Glomerular endothelial cell (primary cell): ENCODE measurements at places on chromosomes 12 and 14. TPM values are rescaled to one million over a fixed set of nuclear protein-coding genes. Genes with fewer than 3 reads are reported as not detected.

- DNase-seq, result no peak
Measured at GRCh38 chr12:72178871-72179270, 93.3 kb upstream of the TRHDE start.

DNA sequence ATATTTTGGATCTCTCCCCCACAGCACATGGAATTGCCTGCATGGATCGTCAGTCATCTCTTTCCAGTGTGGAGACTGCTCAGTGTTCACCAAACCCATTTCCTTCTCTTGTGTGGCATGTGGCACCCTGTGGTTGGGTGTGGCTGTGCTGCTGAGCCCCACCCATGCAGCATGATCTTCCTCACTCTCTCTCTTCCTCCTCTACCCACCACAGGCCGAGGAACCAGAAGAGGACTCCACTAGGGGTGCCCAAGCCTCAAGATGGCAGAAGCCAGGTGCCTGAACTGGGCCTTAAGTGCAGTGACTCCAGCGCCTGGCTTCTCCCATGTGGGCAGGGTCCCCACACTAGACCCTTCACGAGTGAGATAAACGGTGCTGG, 66.8 kb upstream of the GPR68 start:
- no peak for DNase-seq

- no peak for DNase-seq
Measured at GRCh38 chr14:23437133-23438100, 2.0 kb upstream of the MYH7 start.

GRCh38 chr12:6076346-6076745, 48.1 kb downstream of the VWF start:
- no peak for DNase-seq

The FOXM1 gene
- 7.3 and 17.6 TPM in 2 replicates for total RNA-seq

The EXOC3L4 gene
- total RNA-seq, result not detected in 2 replicates

The KRT2 gene
- not detected in 2 replicates for total RNA-seq

The TMPRSS12 gene
- not detected in 2 replicates for total RNA-seq
